Stimulated activated CD4-positive, alpha-beta T cell treated with anti-CD3 and anti-CD28 coated beads, Interleukin-1b, Interleukin-23, amount 100 ng/mL, for 1 hour (primary cell): ENCODE measurements at places on chromosomes 16 and 17.

GRCh38 chr16:86968866-86969265 is 348.3 kb downstream of the C16orf95 start:
- DNase-seq: no peak

GRCh38 chr17:559551-560431 is 154.8 kb downstream of the VPS53 start:
- no peak for DNase-seq

GRCh38 chr17:60729854-60730253 is 52.2 kb downstream of the BCAS3 start:
- DNase-seq: no peak

GRCh38 chr16:11423315-11424117 is 78.3 kb downstream of the RMI2 start:
- DNase-seq: no peak

GRCh38 chr17:49497148-49498028 is 2.3 kb downstream of the NGFR start:
- DNase-seq: no peak

DNA sequence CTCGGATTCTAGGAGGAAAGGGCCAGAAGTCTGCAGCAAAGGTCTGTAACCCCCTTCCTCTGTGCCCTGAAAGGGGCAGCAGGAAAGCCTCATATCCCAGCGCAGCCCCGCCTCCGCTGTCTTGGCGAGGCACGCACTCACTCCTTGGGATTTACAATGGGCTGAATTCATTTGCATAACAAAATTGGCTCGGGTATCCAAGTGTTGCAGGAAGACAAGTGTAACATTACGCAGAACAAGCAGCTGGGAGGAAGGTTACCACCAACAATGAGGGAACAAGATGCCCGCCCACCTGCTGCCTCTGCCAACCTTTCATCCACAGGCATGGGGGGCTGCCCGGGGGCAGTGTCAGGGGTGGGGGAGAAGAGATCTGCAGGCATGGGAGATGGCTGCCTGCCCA is 130.4 kb downstream of the MRM1 start:
- no peak for DNase-seq

DNA sequence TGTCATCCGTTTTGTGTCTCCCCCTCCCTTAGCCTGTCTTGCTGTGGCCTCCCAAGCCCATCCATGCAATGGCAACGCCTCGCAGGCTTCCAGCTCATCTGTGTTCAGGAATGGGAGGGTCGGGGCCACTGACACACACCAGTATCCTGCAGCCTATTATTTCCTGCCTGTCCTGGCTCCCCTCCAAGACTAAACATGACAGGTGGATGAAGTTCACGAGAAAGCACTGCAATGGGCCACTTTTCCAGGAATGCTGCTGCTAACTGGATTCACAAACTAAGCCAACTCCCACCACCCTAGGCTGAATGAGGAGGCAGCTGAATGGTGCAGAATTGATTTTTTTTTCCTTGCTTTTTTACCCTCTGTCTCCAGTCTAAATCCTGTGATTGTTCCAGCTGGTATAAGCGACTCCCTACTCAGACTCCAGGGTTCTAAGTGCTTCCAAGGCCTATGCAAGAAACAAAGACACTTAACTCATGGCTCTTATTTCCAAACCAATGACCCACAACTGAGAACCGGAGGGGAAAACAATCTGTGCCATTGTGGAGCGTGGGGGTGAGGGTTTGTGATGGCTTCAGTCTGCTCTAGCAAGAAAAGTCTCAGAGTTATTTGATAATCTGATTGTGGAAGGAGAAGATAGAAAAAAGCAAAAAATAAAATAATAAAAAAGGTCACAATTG is 23.3 kb downstream of the TMEM100 start:
- DNase-seq: no peak

DNA sequence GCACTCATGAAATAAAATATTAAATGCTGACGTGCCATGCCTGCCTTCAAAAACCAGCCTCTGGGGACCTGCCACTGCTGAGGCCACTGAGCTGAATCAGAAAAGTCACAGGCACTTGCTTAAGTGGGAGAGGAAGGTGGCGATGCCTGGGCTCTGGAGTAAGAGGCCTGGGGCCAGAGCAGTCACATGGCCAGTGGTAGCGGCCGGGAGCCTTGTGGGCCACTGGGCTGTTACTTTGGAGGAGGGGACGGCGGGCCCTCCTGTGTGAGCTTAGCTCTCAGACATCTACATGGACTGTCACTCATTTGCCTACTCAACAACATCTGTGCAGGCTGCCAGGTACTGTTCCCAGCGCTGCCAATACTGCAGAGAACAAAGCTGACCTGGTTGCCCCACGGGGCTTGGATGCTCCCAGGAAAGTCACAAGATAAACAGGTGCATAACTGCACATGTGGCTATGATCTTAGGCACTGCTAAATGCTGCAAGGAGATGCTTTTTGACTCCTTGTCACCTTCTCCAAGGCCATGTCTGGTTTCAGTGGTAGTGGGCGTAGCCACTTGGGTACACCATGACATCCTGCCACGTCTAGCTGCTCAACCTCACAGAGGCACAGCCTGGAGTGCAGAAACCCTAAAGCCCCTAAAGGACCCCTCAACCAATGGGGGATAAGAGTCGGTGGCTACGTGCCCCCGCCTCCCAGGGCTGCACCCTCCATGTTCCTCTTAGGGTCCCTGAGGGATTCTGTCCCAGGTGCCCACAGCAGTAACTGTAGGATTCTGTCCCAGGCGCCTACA is 11.6 kb downstream of the COTL1 start:
- no peak for DNase-seq

GRCh38 chr16:57179215-57179828 is 6.5 kb downstream of the PSME3IP1 start:
- DNase-seq: no peak

GRCh38 chr17:34578656-34579016 is 746 bp upstream of the TMEM132E start:
- DNase-seq: no peak
